ENCODE measurements at places on chromosomes 13 and 19. TPM values are rescaled to one million over a fixed set of nuclear protein-coding genes. Genes with fewer than 3 reads are reported as not detected.

RNASEH2B gene
- 64.2 TPM for total RNA-seq

ZNF382 gene
- total RNA-seq, result 7.0 TPM

SPRY2 gene
- total RNA-seq, result 0.18 TPM

ZC3H13 gene
- 46.5 TPM for total RNA-seq

SEMA6B gene
- total RNA-seq, result 0.20 TPM
